Naive thymus-derived CD4-positive, alpha-beta T cell (primary cell): ENCODE measurements at places on chromosomes 16 and 17. TPM values are rescaled to one million over a fixed set of nuclear protein-coding genes. Genes with fewer than 3 reads are reported as not detected.

DNA sequence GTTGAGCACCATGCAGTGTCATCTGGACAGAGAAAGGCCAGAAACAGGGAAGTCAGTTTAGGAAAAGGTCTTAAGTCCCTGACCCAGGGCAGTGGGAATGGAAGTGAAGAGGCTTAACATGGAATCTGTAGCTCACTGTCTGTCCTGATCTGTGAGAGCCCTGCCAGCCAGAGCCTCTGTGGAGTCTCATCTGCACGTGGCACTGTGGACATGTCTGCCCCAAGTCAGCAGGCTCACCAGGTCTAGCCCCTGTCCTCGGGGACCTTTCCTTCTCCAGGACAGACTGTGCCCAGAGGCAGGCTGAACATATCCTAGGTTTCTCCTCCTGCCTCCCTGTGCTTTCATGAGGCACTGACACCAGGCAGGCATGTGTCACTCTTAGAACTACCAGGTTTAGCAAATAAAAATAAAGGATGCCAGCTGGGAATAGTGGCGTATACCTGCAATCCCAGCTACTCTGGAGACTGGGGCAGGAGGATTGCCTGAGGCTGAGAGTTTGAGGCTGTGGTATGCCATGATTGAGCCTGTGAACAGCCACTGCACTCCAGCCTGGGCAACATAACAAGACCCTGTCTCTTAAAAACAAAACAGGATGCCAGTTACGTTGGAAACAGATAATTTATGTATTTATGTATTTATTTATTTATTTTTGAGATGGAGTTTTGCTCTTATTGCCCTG is 22.4 kb downstream of the UNK start:
- no peak for DNase-seq

DNA sequence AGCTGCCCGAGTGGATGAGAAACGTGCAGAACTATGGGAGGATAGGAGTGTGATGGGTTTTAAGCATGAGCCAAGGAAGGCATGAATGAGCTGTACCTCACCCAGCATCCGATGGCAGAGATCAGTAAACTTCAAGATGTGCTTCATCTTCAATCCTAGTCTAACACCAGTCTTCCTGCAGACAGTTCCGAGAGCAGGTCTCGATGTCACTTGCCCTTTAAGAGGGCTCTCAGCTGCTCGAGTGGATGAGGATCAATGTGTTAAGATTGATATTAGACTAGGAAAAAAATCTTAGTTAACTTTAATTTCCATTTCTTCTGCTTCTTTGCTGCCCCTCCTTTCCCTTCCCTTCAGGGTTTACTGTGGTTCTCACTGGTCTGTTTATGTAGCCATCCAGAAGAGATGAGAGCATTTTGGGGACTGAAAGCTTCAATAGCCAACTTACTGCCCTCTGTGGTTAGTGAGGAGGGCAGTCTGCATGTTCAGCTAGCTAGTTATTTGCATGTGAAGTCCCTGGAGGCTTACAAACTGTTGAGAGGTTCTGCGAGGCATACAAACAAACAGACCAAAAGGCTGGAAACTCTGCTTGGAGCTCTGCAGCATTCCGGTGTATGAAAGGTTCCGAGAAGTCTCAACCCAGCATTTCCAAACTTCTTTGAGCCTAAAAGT is 15.3 kb downstream of the KLHL36 start:
- DNase-seq = no peak

DNA sequence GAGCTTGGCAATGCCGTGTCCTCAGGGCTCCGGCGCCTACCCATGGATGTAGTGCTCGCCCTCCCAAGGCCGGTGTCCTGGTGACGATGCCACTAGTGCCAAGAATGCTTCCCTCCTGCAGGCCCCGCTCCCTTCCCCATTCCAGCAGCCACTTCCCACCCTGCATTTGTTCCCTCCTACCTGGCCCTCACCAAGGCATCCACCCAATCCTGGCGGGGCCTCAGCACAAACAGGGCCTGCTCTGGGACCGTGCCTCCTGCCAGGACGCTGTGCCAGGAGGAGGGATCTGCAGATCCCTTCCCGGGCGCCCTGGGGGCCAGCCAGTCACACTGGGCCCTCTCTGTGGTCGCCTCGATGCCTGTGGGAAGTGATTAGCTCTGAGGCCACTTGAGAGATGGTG is 25.1 kb downstream of the ABR start:
- DNase-seq = no peak

The SLC16A13 gene
- 4.4 TPM for total RNA-seq

DNA sequence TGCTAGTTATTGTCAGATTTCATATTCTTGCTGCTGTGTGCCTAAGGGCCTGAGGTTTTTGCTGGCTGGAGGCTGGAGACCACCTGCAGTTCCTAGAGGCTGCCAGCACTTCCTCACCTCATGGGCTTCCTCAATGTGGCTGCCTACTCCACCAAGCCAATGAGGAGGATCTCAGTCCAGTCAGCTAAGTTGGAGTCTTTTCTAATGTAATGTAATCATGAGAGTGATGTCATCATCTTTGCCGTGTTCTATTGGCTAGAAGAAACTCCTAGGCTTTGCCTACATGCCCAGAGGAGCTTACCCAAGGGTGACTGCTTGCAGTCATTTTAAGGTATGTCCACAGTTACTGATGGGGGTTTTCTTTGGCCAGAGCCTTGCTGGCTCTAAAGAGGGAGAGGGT is 53.0 kb downstream of the SOCS3 start:
- DNase-seq = no peak

DNA sequence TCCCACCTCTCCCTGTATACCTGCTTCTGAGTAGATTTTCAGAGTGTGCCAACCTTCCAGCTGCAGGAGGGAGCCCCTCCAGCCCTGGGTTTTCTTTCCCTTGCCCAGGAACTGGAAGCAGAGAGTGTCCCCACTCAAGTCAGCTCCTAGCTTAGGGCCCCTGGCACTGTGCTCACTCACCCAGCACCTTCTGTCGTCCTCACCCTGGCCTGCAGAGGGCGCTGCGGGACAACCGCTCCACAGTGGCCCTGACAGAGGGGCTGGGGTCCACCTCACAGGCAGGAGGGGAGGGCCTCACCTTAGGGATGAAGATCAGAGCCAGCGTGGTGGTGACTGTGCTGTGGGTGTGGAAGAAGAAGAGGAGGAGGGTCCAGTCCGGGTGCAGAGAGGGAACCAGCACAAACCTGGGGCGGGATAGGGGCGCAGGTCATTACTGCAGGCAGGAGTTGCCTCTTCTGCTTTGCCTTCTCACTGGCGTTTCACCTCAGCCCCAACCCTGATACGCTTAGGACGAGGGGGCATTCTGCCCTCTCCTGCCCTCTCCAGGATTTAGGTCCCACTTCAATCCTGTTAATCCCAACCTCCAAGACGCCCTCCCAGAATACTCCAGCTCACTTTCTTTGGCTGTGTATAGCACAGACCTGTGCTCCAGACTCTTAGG is 10.0 kb downstream of the GPR179 start:
- DNase-seq = no peak

- no peak for DNase-seq
These were observed 78.8 kb downstream of the CES1 start for GRCh38 chr16:55754056-55754455.

The DHRS7C gene
- not detected for total RNA-seq

The ABCA10 gene
- 3.9 TPM for total RNA-seq
